Activated T-helper 1 cell treated with Interleukin-2 at 50 U/mL for 16 hours (primary cell): ENCODE measurements at places on chromosomes 5 and 9.

GRCh38 chr5:77444356-77444755 is 47.8 kb downstream of the WDR41 start:
- no peak for DNase-seq

DNA sequence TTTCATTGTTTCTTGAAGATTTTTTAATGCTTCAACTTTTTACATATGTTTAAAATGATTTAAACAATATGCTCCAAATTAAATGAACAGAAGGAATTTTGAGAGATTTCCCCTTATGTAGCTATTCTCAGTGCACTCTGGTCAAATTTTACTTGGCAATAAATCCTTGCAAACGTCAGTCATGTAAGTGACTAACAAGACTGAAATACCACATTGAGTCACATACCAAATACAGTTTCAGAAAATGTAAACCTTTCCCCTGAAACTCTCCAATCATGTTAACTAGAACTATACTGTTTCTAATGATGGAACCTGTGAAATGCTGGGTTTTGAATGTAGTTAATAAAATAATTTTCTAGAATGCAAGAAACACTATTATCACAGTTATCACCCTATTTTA is 29.6 kb downstream of the SAR1B start:
- no peak for DNase-seq

DNA sequence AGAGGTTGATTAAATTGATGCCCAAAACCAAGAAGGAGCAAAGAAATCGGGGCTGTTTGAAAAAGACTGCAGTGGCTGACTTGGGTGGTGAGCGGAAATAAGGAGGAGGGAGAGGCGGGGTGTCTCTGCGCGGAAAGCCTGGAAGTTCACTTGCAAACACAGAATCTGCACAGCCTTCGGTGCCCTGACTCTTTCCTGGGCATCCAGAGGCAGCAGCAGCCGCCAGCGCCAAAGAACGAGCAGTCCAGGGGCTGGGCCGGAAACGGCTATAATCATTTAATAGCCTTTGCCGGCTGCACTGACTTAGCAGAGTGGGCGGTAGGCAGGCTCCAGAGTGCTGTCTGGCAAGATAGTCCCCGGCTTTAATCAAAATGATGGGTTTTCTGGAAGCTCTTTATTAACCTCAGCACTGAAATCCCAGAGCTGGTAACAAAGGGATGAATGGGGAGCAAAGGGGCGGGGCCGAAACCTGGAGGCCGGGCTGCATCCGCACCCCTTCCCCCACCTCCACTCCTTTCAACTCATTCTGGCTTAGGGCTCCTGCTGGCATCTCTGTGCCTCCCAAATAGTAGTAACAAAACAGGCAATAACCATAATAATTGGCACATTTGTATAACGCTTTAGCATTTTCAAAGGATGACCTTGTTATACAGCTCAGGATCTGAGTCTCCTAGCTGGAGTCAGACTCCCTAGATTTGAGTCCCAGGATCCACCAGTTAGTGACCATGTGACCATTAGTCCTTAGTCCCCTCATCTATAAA is 35.7 kb downstream of the PCDHAC2 start:
- DNase-seq, result no peak

DNA sequence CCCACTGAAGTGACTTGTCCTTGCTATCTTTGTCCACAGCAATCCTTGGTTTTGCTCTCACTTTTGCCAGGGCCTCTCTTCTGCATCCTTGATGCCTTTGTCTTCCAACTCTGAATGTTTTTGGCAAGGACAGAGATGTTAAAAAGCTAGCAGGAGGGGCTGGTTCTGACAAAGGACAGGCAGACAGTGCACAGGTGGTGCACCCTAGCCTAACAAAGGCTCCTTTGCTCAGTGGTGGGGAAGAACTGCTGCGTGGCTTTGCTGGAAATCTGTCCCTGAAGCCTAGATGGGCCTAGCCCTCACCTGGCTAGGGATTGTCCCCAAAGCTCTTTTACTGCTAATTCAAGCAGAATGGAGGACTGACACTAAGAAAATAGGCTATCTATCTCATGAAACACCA is 233.5 kb downstream of the MAN2A1 start:
- DNase-seq, result no peak

- DNase-seq, result no peak
Observed at GRCh38 chr5:102554728-102555127, 55.9 kb upstream of the SLCO6A1 start.

- no peak for DNase-seq
Observed at GRCh38 chr5:12294151-12294550, 389.9 kb upstream of the CTNND2 start.

- DNase-seq, result no peak
Observed at GRCh38 chr5:79020861-79021561, 35.9 kb upstream of the ARSB start.

- no peak for DNase-seq
Observed at GRCh38 chr5:76601470-76601869, 21.7 kb downstream of the F2RL2 start.

GRCh38 chr5:79070350-79070667 is 742 bp downstream of the BHMT2 start:
- no peak for DNase-seq

DNA sequence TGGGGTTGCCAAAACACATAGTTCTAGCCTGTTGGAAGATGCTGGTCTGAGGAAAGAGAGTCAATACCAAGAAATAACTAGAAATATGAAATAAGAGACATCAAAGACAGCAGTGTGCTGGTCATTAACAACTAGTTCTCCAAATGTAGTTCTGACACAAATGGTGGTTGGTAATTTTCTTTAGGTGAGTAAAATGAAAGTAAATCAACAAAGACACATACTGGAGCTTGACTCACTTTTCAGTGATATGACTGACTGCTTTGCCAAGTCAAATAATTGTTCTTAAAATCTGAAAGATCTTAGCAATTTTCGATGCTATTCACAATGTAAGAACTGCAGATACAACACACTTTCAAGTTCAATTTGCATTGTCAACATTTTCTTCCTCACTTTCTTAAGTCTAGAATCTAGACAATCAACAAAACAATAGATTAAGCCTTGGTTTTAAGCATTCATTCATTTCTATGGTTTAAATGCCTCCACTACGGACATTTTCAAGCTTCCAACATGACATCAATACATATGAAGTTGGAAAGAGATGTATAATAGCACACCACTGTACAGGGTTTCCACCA is 166.8 kb upstream of the MAP3K1 start:
- no peak for DNase-seq

- no peak for DNase-seq
Observed at GRCh38 chr9:107635101-107635802, 145.7 kb upstream of the KLF4 start.

- DNase-seq, result no peak
Observed at GRCh38 chr5:38410304-38410990, 146.0 kb downstream of the LIFR start.

GRCh38 chr9:116580853-116581252 is 106.3 kb upstream of the TRIM32 start:
- no peak for DNase-seq

GRCh38 chr5:52964138-52964537 is 25.0 kb upstream of the ITGA2 start:
- no peak for DNase-seq

DNA sequence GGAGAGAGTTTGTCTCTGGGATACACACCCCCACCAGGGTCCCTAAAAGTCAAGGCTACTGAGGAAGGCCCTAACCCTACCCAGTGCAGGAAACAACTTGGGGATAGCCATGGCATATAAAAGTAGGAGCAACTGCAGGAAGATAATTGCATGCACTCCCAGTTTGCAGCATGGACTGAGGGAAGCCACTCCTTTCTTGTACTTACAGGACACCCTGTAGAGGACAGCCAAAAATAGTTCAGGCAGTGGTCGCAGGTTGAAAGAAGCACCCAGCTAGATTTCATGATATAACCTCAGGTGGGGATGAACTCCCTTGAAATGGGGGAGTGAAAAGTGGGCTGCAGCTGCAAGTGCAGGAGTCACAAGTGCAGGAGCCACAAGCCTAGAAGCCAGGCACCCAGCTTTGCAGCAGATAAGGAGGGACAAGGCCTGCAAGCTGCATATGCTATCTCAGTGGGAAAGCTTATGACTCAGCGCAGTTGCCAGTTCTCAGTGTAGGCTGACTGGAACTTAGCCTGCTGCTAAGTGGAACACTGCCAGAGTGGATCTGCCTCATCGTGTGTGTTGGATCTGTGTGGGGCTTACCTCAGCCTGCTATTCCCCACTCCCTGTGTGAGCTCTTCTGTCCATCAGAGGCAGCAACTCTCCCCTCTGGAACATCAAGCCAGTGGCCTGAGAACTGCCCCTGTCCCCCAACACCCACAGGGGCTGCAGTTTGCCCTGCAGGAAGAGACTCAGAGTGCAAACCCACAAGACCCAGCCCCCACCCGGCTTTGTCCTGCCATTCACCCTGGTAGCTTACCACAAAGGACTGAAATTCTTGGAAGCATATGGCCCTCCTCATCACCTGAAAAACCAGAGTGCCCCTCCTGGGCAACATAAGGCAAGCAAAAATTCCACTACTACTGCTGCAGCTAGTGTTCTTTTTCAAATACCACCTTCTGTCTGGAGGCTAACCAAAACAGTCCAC is 42.7 kb downstream of the CYLC2 start:
- no peak for DNase-seq

GRCh38 chr9:129379181-129379836 is 201.2 kb upstream of the IER5L start:
- DNase-seq, result no peak

DNA sequence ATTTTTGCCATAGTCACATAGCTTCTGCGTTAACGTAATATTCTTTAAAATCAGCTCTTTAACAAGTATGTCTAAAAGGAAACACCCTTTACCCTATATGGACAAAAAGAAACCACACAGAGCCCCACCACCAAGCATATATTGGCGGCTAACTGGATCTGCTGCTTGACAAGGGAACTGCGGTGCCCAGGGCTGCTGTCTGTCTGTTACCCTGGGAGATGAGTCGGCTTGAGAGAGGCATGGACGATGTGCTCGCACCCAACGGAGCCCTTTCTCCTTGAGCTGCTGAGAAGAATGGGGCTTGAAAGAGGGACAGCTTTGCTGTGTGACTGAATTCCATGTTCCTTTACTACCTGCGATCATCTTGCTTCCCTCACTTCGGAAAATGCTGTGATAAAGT is 158.6 kb upstream of the SHB start:
- no peak for DNase-seq

DNA sequence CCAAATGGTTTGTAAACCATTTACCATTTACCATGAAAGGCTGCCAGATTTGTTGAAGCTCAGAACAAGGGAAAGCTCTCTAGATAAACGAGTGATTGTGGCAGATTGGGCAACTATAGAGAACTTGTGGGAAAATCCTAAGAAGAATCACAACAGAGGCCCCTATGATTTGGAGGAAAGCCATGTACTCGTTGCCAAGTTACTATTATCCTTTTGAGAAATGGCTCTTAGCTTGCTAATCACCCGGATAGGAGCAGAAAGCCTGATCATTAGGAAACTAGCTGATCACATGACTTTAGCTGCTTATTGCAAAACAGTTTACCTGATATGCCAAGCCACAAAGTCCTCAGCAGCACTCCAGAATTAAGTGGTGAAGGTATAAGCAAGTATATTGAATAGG is 23.5 kb upstream of the ATG10 start:
- no peak for DNase-seq

GRCh38 chr5:43123887-43124286 is 3.2 kb downstream of the ZNF131 start:
- no peak for DNase-seq

GRCh38 chr5:135441350-135441831 is 5.8 kb downstream of the DCANP1 start:
- no peak for DNase-seq

- DNase-seq, result no peak
Observed at GRCh38 chr5:10786835-10787234, 25.8 kb upstream of the DAP start.

DNA sequence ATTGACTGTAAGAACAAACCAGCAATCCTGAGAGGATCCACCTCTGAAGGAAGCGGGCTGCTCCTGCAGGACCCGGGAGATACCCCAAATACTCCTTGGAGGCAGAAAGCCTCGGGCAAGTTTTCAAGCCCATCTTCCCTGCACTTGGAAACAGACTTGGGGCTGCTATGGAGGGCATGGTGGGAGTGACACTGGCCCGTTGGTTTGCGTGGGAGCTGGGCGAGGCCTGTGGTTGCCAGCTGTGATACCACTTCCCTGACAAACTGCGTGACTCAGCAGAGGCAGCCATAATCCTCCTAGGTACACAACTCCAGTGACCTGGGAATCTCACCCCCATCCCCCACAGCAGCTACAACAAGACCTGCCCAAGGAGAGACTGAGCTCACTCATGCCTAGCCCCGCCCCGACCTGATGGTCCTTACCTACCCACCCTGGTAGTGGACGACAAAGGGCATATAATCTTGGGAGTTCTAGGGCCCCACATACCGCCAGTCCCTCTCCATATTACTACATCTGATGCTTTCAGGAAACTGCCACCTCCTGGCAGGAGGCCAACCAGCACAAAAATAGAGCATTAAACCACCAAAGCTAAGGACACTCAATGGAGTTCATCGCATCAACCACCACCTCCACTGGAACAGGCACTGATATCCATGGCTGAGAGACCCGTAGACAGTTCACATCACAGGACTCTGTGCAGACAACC is 38.1 kb upstream of the VLDLR start:
- DNase-seq, result no peak

- no peak for DNase-seq
Observed at GRCh38 chr5:154165886-154166285, 24.6 kb upstream of the GALNT10 start.

DNA sequence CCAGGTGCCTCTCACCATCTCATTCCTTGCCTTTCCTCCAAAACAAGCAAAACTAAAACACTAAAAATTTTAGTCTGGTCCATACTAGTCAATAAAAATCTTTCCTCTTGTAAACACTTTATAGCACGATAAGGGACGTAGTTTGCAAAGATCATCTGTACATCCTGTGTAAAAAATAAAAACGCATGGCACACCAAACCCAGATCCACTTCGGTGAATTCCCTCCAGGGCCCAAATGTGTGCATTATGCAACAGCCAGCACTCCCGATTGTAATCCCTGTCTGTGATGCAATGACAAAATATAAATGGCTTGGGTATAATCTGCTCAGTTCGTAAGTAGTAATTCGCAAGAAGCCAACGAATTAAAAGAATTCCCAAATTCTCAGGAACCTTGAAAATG is 1.4 kb downstream of the FAM169A start:
- DNase-seq, result no peak

GRCh38 chr5:145544401-145544800 is 290.7 kb downstream of the PRELID2 start:
- DNase-seq, result no peak

GRCh38 chr5:32195265-32195664 is 21.1 kb upstream of the GOLPH3 start:
- no peak for DNase-seq
